ENCODE measurements at places on chromosomes 12 and 14. TPM values are rescaled to one million over a fixed set of nuclear protein-coding genes. Genes with fewer than 3 reads are reported as not detected.

Gene KCNJ8
- not detected for total RNA-seq

Gene TSPAN31
- total RNA-seq: 34.9 TPM

DNA sequence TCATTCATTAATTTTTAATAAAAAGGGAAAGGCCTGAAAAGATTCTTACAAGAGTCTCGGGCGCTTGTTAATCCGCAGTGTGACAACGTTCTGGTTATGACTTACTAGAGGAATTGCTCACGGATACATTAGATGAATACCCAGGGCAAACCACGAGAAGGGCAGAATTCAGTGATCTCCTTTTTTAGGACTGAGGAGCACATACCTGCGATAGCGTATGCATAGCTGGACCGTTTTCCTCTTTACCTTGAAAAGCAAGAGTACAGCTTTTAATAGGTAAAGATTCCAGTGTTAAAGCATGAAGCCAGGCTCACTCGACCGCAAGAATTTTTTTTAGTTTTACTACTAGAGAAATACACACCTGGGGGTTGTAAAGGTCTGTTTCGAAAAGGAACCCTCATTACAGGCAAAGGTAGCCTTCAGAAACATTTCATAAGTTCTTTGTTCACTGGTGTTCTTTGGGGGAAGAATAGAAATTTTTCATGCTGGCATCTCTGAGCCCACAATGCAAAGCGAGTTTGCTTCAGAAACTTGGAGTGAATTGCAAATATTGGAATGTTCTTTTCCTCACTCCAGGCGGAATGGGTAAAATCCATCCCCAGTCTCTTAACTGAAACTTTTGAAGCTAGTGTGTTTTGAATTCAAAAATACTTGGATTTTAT lies 953 bp downstream of the MAPK1IP1L start:
- DNase-seq: no peak

DNA sequence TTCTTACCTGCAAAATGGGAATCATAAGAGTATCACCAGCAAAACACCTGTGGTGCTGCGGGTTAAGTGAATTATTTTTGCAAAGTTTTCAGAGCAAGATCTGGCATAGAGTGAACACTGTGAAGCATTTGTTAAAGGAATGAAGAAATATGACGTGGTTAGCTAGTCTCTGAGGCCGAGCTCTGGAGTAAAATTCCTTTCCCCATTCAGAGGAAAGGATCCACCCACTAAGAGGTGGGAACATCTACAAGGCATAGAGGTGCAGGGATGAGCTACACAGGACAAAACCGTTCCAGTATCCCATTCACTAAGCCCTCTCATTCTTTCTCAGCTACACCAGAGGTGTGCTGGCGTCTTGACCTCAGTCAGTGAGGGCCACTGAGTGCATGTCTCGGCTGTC lies 48.5 kb downstream of the JAG2 start:
- DNase-seq: no peak

DNA sequence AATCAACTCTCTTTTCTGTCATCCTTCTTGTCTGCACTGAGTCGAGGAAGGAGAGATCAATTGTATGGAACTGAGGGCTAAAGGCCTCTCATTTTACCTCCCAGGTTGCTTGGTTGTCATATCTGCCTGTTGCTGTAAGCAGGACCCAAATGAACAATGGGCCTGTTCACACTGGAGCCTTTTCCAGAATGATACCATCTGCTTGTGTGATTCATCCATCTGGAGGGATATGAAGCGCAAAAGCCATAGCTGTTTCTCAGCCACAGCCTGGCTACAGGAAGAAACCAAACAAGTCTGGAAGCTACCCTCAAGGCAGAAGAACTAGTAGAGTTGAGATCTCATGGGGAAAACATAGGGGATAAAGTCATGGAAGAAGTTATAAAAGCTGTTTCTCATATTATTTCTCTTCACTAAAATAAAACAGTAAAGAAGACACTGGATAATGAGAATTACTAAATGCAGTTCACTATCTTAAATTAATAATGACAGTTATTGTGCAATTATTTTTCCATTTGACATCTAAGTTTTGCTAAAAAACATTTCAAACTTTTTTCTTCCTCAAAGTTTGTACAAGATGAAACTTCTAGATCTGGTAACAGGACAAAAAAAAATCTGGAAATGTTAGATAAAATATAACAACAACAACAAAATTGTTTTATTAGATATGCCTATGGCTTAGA lies 106.3 kb downstream of the SPTSSA start:
- no peak for DNase-seq

DNA sequence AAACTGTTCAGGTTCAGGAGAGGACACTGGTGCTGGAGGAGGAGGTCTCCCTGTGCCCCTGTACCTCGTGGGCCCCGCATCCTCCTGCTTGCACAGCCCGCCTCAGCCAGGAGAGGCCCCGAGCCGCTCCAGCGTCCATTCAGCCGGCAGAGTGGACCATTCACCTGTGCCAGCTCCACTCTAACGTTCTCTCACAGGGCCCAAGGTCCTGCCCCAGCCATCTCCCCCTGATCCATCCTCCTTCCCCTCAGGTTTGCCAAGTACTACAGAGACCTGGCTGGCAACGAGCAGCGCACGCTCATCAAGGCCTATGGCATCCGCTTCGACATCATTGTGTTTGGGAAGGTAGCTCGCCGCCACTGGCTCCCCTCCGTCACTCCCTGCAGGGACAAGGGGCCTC lies 22.2 kb downstream of the P2RX4 start:
- no peak for DNase-seq

DNA sequence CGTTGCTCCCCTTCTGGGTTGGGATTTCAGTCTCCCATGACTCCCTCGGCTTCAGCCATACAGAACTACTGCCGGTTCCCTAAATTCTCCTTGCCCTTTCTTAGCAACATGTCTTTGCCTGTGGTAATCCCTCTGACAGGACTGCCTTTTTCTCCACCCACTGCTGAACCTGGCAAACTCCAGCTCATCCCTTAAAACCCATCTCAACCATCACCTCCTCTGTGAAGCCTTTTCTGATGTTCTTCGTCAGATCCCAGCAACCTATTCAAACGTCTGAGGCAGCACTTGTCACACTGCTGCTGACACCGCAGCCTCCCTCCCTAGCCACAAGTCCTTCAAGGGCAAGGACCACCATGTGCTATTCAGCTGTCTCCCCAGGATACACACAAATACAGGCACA lies 10.2 kb upstream of the SMUG1 start:
- no peak for DNase-seq

DNA sequence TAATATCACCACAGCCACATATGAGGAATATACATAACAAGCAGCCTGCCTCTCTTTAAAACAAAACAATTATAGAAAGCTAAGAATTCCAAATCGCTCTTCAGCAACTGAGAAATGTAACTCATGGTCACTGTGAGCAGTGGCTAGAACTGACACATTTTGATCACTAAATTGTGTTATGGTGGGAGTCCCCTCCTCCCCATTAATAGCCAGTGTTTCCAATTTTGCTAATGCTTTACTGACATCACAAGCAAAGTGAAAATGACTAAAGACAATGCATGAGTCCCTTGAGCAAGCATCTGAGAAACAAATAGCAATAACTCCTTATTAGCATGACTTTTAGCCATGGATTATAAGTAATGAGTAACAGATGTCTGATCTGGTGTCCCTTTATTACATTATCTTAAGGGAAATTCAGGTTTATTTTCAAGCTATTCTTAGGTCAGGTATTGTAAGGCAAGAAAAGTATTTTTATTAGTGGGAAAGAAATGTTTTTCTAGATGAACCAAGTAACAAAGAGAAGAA lies 148.3 kb downstream of the KCNH5 start:
- no peak for DNase-seq

DNA sequence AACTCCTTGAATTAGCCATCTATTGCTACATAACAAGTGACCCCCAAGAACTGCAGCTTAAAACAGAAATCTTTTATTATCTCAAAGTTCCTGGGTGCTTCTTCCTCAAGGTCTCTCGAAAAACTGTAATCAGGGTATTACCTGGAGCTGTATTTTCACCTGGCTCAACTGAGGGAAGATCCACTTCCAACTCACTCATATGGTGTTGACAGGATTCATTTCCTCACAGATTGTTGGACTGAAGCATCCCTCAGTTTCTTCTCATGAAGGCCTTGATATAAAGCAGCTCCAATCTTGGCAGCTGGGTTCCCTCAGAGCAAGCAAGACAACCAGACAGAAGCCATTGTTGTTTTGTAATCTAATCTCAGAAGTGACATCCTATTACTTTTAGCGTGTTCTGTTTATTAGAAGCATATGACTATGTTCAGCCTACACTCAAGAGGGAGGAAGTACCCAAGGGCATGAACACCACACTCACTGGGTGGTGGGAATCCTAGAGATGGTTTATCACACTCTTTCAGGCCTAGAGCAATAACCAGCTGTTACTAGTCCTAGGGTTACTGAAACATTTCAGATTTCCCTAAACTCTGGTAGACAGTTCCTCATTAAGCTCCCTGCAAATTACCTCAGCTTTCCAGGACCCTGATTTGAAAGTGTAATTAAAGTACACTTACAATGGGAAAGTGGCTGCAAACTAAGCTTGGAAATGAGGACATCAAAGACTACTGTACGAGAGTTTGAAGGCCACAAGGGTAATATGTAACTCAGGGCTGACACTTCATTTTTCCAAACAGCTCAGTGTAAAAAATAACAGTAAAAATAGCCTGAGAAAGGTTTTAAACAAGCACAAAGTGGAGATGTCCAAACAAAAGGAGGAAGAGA lies 222.2 kb downstream of the SEC23A start:
- DNase-seq: no peak

DNA sequence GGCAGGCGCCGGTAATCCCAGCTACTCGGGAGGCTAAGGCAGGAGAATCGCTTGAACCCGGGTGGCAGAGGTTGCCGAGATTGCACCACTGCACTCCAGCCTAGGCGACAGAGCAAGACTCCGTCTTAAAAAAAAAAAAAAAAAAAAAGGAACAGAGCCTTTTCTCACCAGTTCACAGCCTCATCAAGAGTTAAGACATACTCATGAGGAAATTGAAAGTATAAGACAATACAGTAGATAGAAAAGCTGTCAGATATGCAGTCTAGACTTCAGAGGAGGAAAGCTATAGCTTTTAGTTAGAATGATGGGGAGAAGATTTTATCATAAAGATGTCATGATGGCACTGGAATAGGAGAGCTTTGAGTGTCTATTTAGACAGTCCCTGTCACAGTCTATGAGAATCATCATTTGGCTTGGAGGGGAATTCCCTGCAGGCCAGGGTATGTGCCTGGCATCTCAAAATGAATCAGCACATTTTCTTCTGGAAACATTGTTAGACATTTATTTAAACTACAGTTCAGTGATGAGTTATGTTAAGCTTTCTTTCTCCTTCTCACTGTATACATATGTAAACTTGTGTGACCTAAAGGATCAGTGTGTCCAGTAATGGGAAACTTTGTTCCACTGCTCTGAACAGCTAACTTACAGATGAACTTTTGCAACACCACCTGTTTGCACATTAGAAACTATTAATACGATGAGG lies 2.9 kb upstream of the RAB35 start:
- no peak for DNase-seq

GRCh38 chr12:103928682-103929045 lies 1.5 kb upstream of the HSP90B1 start:
- no peak for DNase-seq

GRCh38 chr12:114679452-114679875 lies 4.5 kb downstream of the TBX3 start:
- DNase-seq: no peak

Gene BHLHE41
- not detected for total RNA-seq

Gene RNASE2
- not detected for total RNA-seq

DNA sequence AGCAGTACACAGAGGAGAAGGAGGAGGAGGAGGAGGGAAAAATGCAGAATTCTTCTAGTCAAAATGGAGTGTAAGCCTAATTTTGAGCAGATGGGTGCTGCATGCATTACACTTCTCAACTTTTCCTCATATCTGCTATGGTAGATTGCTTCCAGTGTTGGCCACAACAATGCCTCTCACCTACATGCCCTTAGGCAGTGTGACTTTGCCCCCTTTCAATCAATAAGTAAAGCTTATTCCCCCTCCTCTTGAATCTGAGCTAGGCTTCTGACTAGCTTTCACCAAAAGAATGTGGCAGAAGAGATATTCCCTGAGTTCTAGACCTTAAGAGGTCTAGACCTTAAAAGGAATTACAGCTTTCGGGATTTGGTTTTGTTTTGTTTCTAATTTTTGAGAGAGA lies 3.2 kb upstream of the METTL3 start:
- no peak for DNase-seq

DNA sequence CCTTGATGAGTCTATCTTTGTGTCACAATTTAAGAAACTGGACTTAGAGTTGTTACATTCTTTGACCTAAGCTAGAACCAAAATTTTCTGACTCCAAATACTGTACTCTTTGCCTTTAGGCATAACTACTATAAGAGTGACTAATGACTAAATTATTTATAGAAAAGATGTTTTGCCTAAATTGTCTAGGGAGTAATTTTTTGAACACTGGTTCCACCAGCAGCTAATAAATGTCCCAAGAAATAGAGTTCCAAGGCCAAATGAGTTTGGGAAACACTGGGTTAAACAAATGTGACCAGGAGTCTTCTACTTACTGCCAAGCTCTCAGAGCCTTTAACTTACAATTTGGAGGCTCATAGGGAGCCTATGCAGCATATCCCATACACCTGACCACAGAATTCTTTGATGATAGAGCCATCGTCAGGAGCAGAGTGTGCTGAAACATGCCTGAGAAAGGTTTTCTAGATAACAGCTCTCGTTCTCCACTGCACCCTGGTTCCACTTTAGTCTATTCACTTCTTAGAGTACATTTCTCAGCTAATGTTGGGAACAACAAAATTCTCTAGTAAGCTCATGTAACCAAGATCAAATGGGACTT lies 215.9 kb upstream of the HMGA2 start:
- DNase-seq: no peak

Gene IQSEC3
- 1.1 TPM for total RNA-seq

Gene TAS2R14
- 6.2 TPM for total RNA-seq

Gene SLC38A2
- 129 TPM for total RNA-seq

- DNase-seq: no peak
Measured at GRCh38 chr12:25800101-25800500, 158.4 kb upstream of the RASSF8 start.

Gene CLSTN3
- 36.3 TPM for total RNA-seq

GRCh38 chr14:94269156-94269555 lies 23.9 kb downstream of the SERPINA10 start:
- no peak for DNase-seq

DNA sequence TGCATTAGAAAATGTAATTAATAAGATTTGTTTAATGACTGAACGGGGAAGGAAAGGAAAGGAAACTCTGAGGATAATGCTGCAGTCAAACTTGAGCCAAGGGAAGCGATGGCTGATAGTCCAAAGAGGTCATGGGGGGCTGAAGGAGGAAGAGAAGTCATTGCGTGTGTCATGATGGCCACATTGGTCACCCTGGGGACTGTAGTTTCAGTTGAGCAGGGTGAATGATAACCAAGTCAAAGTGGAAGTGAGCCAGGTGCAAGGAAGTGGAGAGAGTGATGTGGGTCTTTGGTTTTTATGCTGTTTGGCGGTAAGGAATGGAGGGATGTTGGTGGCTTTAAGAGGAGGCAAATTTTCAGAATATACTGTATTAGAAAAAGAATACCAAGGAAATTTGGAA lies 21.6 kb downstream of the C12orf75 start:
- DNase-seq: no peak

DNA sequence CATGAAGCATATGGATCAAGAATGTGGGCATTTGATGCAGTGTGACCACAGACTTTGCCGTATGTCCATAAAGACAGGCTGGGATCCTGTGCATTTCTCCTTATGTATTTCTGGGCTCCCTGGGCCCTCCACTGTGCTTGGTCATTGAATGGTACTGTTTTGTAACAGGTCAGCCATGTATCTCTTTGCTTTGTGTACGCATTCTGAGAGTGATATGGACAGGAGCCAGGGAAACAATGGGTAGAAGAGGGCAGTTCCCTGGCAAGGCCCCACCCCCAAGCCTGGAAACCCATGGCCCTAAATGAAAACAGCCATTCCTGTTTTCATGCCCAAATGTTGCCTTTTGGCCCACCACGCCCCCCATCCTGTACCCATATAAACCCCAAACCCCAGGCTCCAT lies 15.2 kb upstream of the FBXO34 start:
- DNase-seq: no peak
